ENCODE measurements at places on chromosomes 12 and 14.

- DNase-seq: no peak
Observed at GRCh38 chr14:60643463-60644314, 5.6 kb downstream of the SIX1 start.

DNA sequence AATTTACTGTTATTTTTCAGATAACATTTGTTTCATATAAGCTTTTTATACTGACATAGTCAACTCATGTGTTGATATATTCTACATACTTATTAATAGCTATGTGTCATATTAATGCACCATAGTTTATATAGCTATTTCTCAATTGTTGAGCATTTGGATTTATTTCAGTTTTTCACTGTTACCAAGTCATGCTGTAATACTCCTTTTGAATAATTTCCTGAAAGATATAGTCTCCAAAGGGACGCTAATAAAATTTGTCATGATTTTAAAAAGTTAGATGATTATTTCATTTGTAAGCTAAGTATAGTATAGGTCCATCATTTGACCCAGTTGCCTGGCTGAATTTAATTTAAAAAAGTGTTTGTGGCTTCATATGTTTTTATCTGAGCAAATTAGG lies 47.8 kb downstream of the ATL1 start:
- DNase-seq: no peak

- DNase-seq: no peak
Observed at GRCh38 chr12:127083008-127083949, 1183.7 kb upstream of the TMEM132C start.

DNA sequence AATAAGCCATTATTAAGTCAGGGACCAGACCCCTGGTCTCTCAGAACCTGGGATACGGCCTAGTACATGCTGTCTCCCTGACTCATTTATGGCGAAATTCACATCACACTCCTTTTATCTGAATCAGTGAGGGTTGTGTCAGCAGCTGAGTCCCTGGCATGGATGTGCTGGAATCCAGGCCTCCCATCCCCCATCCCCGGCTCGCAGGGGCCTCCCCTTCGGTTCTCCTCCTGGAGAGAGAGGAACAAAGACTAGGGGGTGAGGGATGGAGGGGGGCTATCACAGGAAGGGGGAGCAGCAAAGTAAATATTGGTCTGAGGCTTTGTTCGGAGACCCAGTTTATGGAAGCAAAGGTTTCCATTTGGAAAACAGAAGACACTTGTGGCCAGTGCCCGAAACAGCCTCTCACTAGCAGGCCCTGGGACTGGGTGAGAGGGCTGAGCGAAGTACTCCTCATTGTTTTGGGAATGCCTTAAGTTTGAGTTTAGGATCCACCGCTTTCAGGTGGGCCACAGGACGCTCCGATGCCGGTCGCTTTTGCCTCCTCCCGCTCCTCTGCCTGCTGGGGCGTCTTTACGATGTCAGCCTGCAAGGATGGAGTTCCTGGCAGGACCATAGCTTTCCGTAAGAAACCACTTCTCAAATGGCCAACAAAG lies 145.0 kb downstream of the PRKCH start:
- no peak for DNase-seq

DNA sequence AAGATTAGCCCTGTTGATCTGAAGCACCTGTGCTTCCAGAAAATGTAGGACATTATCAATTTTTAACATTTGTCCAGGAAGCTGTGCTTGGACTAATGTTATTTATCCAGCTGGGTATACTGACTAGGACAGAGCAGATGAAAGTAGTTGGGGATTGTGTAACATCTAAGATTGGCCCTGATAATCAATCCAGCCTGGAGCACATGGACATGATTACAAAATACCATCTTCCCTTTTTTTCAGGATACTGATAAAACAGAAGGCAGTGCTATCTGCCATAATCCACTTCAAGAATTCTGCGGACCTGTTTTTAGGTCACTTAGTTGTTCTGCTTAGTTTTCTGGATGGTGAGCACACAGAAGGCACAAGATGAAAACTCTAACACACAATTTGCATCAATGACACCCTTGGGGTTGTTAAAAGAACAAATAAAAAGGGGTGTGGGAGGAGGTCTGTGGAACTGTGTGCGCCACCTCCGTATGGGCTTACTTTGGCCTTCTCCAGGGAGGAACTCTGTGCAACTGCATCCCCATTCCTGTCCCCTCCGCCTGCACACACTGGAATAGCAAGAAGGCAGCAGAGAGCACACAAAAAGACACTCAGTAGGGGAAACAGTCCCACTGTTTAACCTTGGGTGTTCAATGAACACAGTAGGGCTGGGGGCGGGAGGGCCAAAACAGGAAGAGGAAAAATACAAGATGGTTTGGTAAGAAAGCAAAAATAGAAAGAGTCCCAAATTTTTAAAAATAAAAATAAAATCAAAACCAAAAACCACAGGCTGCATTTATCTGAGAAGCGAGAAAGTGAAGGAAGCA lies 31.1 kb upstream of the DUSP6 start:
- DNase-seq: no peak

DNA sequence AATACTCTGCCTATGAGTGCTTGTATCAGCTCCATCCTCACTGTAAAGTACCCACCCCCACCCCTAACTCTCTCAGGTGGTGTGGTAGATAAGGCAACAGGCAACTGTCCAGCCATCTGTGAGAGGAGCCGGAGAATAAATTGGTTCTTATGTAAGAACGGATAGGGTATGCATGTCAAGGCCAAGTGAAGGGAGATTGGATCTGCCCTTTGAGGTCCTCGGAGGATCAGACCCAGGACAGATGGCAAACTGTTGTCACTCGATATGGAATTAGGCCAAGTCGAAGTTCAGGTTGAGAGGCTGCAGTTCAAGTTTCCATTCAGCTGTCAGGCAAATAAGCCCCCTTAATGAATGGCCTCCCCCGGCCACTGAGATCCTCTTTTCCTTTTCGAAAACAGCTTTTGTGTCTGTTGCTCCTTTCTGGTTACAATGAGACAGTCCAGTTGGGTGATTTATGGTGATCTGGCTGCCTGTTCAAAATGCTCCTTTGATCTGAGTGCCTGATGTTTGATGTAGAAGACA lies 120.3 kb downstream of the VRK1 start:
- DNase-seq: no peak

- no peak for DNase-seq
Observed at GRCh38 chr12:104171785-104172569, 34.0 kb upstream of the NFYB start.

DNA sequence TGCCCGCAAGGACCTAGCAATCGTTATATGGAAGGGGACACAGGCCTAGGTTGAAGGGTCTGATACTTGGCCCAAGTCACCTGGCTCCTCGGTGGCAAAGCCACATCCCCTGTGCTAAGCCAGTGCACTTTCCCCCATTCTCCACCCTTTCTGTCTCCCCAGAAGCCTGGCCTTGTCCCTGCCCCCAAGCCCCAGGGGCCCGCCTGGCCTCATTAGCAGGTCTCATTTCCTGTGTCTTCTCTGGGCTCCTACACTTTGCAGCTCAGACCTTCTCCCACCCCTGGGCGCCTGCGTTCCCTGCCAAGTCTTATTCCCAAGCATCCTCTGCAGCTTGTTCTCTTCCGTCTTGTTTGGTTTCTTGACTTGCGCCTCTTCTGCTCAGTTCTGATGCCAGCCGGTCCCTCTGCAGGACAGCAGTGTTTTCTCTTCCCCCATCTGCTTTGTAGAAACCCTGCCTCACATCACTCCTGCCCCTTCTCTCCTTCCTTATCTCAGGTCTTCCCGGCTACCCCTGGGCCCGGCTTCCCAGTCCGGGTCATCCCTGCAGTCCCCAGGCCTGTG lies 66.7 kb downstream of the SLC24A4 start:
- no peak for DNase-seq

- no peak for DNase-seq
Observed at GRCh38 chr12:29278673-29279420, 102.1 kb downstream of the ERGIC2 start.

GRCh38 chr14:56194042-56194441 lies 75.8 kb downstream of the PELI2 start:
- DNase-seq: no peak

- no peak for DNase-seq
Observed at GRCh38 chr14:105838107-105838506, 311.7 kb downstream of the TMEM121 start.

- no peak for DNase-seq
Observed at GRCh38 chr14:60008042-60008441, 83.7 kb upstream of the PCNX4 start.

GRCh38 chr14:91911474-91912032 lies 35.9 kb downstream of the FBLN5 start:
- DNase-seq: no peak

- no peak for DNase-seq
Observed at GRCh38 chr12:96375841-96376604, 24.2 kb downstream of the CDK17 start.

GRCh38 chr12:122884860-122885259 lies 11.1 kb downstream of the VPS37B start:
- DNase-seq: no peak

GRCh38 chr14:58677001-58677400 lies 39.2 kb downstream of the DACT1 start:
- DNase-seq: no peak

- no peak for DNase-seq
Observed at GRCh38 chr14:100655741-100656085, 68.5 kb upstream of the BEGAIN start.

- DNase-seq: peak; percentile 44
Observed at GRCh38 chr12:121530600-121531355, 50.0 kb downstream of the KDM2B start.

GRCh38 chr12:46222636-46223035 lies 46.2 kb downstream of the SLC38A1 start:
- DNase-seq: no peak

DNA sequence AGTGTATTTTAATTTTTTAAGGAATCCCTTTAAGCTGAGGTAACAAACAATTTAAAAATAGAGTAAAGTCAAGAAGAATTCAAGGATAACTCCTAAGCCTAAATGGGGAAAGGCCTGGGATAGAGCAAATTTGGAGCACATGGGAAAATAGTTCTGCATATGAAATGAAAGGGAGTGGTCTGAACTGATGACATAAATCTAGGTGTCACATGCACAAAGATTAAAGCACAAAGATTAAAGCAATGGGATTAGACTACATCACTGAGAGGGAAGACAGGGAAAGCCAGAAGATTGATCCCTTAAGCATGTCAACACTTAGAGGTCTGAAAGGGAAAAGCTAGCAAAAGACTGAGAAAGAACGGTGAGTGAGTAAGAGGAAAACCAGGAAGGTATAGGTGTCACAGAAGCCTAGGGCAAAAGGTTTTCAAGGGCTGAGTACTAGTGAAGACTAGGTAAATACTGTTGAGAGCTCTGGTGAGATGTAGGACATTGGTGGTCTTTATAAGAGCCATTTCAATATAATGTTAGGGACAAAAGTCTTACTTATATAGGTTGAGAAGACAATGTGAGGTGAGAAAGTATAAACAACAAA lies 59.6 kb downstream of the SEC23A start:
- no peak for DNase-seq

DNA sequence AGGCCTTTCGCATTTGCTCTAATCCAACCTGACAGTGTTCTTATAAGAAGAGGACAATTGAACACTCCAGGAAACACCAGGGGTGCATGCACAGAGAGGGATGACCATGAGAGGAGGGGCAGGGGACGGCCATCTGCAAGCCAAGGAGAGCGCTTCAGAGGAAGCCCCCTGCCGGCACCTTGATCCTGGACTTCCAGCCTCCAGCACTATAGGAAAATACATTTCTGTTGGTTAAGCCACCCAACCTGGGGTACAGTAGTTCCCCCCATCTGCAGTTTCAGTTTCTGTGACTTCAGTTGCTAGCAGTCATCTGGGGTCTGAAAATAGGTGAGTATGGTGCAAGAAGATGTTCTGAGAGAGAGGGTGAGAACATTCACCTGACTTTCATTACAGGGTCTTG lies 64.7 kb downstream of the CLMN start:
- no peak for DNase-seq

DNA sequence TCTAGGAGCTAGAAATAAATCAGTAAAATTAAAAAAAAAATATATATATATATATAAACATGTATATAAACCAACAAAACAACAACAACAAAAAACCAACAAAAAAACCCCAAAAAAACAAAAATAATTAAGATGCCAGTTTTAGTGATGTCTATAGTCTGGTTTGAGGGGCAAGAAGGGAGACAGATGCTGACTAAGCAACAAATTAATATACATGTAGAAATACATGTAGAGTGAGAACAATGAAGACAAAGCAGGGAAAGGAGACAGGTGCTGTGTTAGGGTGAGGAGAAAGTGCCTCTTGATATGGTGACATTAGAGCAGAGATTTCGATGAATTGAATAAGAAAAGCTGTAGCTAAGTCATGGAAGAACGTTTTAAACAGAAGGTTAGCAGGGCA lies 477.9 kb downstream of the APAF1 start:
- DNase-seq: no peak

All from stimulated activated CD8-positive, alpha-beta memory T cell treated with anti-CD3 and anti-CD28 coated beads, Interleukin-2, amount 100 ng/mL, for 1 hour (primary cell).